ENCODE measurements at places on chromosomes 16 and 17.

DNA sequence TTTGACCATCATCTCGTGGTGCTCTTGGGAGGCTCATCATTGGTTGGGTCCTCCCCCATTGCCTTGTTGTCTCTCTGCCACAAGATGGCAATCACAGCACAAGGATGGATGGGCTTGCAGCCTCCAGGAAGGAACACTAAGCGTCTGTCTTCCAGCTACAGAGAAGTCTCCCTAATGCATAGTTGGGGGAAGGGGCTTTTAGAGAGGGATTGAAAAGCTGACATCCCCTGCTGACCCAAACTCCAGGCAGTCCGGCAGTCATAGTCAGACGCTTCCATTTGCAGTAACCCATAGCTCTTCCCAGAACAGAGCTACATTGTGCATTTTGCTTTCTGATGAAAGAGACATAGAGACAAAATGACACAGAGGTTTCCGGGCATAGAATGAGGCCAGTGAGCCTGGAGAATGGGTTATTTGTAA lies 111.4 kb downstream of the UTP18 start:
- peak; percentile 39 for DNase-seq

DNA sequence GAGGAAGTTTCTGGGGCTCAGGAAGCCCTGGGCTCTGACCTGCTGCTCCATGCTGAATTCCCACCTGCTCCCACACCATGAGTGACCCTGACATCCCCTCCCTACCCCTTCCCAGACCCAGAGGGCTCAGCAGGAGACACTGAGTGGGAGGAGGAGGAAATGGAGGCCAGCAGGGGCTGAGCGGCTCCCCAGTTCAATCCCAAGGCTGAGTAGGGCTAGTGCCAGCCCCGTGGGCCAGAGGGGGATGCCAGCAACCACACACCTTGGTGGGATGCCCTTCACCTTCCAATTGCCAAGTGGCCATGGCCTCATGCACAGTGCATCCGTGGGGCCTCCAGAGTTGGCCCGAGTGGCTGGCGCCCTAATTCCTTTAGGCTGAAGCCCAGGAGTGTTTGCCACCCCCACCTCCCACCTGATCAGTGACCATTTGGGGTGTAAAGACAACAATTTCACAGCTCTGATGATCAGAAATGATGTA lies 1.0 kb upstream of the ADGRG3 start:
- DNase-seq = no peak

DNA sequence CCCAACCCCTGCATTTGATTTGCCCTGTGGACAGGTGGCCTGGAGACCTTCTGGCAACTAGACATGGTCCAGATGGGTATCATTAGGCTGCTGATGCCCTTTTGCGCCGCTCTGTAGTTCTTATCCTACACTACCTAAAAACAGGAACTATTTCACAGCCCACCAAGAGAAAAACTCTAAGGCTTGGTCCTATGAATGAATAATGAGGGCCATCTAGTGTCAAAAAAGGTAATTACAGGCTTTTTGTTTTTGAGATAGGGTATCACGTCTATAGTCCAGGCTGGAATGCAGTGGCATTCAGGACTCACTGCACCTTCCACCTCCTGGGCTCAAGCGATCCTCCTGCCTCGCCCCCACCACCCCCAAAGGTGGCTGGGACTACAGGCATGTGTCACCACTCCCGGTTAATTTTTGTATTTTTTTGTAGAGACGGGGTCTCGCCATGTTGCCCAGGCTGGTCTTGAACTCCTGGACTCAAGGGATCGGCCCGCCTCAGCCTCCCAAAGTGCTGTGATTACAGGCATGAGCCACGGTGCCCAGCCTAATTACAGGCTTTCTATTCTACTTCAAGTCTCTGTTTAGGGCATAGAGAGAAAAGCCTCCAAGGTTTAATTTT lies 20.9 kb downstream of the COIL start:
- DNase-seq = peak; percentile 52

DNA sequence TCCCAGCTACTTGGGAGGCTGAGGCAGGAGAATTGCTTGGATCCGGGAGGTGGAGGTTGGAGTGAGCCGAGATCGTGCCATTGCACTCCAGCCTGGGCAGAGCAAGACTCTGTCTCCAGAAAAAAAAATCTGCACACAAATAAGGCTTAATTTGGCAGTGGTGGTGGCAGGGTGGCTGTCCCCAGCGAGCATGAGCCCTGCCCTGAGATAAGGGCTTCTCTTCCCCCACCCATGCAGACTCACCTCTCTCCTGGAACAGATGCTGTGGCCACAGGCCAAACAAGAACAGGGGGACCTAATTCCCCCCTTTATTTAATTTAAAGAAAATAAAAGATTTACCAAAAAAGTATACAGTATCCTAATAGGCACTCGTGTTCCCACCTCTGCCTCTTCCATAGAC lies 157.2 kb downstream of the RAB11FIP4 start:
- DNase-seq = no peak

GRCh38 chr17:861364-861763 lies 79.2 kb downstream of the MRM3 start:
- no peak for DNase-seq

DNA sequence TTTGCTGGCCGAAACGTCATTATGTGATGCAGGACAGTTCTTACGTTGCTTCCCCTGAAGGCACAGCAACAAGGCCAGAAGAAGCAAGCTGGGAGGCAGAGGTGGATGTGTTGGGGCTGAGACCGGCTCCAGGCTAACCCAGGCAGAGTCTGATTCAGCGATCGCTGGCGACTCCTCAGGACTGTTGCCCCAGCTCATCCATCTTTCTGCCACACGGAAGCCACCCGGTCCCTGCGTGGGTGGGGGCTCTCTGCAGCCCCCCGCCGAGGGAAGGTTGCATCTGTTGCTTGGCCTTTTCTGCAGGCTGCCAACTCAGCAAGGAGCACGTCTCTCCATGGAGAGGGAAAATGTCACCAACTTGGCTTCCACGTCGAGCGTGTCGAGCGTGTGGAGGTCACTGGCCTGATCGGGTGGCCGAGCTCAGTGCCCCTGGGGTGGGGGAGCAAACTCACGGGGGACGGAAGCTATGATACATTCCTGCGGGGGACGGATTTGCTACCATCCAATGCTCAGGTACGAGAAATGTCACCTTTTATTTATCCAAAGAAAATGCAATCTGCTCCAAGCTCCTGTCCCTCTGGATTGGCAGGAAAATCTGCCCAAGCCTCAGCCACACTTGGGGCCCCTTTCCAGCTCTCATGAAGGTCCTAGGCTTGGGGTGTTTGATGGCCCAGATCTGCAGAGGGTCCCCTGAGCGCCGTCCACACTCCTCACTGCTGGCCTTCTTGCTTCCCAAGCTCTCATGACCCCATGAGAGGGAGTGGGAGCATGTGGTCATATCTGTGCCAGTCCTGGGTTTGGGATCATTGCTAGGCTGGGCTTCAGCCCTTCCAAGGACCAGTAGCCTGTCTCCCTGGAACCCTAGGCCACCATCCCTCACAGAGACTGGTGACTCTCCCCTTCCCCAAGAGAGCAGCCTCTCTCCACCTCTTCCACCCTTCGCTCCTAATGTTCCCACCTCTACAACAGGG lies 69.4 kb downstream of the RPH3AL start:
- no peak for DNase-seq

DNA sequence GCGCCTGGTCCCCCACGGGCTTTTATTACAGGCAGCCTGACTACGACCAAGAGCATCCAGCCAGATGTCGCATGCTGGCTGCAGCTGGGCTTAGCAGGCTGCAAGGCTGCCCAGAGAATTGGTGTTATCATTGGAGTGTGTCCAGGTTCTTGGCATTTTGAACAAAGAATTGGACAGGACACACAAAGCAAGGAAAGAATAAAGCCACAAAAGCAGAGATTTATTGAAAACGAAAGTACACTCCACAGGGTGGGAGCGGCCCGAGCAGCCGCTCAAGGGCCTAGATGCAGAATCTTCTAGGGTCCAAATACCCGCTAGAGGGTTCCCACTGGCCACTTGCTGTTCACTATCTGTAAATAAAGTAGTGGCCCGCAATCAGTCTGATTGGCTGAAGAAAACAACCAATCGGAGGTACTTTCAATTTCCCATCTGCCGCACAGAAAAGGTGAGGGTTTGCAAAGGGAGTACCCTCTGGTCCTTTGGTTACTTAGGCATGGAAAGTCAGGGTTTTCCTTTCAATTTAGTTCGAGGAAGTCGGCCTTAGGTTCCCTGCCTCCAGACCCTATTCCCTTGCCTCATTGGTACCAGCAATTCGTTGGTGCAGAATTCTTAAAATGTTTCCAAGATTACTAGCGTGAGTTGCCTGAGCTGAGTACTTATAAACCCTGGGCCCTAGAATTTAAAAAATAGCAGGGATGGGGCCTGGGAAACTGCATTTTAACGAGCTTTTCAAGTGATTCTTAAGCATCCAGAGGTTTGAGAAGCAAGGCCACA lies 38.5 kb upstream of the CNEP1R1 start:
- DNase-seq = peak; percentile 5

DNA sequence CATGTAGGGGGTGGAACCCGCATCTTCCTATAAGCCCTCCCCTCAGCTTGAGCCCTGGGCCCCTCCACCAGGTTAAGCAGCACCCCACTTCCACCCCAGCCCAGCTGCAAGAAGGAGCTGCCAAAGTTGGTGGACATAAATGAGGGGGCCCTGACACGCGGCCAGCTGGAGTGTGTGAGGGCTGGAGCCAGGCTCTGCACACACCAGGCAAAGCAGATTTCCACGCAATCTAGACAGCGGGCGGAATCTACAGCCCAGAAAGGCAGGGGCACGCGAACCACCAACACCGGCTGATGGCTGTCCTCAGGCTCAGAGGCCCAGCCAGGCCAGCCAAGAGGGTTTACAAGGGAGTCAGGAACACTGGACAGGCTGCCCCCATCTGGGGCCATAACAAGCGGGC lies 171.2 kb downstream of the ZNF423 start:
- no peak for DNase-seq

- no peak for DNase-seq
Measured at GRCh38 chr16:28181515-28181914, 30.2 kb downstream of the XPO6 start.

DNA sequence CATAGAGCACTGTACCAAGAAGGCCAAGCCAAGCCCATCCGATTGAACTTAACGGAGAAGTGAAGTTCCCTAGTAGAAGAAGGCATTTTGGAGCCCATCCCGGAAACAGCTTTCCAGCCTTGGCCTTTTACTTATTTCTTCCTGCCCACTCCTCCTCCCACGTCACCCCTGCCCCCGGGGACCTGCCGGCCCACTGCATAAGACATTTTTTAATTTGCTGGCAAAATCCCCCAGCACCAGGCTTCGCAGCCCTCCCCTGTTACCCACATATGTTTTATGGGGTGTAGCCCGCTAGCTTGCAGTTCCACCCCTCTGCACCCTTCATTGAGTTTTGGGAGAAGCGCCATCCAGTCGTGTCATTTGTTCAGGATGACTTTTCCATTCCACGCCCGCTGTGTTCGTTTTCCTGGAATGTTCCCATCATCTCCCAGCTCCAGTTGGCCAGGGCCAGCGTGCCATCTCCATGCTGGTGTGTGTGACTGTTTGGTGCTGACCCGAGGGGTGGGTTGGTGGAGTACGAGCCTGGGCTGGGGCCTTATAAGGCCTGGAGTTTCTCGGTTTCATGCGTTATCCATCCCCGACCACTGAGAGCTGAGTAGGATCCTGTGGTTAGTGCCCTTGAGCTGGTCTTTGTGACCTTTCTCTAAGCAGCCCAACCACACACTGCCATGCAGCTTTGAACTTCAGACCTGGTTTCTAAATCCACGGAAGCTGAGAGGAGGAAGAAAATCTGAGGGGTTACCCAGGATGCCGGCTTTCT lies 20.0 kb upstream of the TBX2 start:
- no peak for DNase-seq

DNA sequence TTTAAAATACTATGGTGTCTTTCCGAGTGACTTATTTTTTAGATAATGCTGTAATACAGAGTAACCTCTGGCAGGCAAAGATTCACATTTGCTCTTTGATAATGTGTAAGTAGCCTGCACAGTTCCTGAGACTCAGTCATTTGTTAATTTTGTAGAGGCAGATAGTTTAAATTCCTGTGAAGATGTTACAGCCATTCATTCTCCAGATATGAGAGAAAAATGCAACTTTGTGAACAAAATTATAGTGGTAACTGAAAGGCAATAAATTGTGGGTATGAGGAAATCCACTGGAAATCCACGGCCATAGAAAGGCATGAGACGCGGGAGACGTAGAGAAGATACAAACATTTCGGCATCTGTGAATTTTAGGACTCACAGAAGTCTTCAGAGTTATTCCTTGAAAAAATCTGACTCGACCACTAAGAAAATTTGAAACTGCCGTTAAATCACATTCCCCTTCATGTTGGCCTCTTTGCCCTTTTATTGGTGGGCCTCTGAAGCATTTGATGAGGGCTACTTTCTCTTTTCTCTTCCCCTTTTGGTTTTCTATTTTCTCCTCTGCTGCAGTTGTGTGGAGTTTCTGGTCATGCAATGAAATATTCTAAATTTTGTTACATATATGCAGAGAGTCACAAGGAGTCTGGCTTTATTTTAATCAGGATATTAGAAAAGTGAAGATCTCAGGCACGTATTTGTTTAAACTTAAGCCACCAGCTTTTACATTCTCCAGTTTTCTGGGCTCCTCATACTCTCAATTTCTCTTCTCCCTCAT lies 18.8 kb downstream of the HS3ST3A1 start:
- no peak for DNase-seq

DNA sequence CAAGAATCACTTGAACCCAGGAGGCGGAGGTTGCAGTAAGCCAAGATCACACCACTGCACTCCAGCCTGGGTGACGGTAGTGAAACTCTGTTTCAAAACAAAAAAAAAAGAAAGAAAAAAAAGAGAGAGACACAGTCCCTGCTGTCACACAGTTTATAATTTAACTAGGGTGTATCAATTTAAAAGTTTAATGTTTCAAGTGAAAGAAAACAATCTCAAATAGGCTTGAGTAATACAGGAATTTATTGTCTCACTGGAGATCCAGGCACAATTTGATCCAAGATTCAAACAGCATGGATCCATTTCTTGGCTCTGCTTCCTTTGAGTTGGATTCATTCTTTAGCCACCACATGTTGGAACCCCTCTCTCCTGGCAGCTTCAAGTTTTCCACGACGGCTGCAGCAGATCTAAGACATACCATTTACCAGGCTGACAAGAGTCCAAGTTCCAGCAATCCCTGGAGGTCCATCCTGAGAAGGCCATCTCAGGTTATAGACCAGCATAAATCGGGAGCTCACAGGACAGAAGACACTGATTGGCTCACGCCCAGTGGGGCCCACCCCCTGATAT lies 97.5 kb downstream of the YPEL2 start:
- no peak for DNase-seq

DNA sequence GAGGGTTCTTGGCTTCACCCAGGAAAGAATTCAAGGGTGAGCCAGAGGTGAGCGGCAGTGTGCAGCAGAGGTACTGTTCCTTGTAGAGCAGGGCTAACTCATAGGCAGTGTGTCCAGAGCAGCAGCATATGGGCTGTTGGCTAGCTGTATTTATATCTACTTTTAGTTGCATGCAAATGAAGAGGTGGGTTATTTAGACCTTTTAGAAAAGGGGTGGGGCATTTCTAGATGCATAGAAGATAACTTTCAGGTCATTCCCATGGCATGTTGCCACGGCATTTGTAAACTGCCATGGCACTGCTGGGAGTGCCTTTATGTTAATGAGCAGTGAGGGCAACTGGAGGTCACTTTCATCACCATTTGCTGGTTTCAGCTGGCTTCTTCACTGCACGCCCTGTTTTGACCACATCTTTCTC lies 141.0 kb downstream of the STX8 start:
- DNase-seq = no peak

Measured in NCI-H2029 treated with DMSO at 0.1 percent for 48 hours (cell line).